SJSA1 (cell line): ENCODE measurements at places on chromosomes 6 and 20.

DNA sequence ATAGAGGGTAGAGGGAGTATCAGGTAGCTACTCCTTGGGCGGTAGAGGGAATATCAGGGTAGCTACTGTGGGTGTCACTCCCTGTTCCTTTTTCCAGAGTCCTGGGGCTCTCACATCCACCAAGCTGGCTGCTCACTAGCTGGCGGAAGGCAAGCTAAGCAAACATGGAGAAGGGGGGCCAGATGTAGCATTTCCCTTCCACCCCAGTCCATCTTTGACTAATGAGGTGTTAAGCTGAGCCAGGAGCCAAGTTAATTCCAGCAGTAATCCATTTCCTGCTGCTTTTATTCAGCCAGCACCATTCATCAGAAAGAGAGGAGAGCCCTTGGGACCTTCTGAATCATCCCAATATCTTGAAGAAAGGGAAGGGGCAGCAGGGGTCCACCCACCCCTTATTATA lies 330.0 kb downstream of the ZFAND3 start:
- DNase-seq = no peak

DNA sequence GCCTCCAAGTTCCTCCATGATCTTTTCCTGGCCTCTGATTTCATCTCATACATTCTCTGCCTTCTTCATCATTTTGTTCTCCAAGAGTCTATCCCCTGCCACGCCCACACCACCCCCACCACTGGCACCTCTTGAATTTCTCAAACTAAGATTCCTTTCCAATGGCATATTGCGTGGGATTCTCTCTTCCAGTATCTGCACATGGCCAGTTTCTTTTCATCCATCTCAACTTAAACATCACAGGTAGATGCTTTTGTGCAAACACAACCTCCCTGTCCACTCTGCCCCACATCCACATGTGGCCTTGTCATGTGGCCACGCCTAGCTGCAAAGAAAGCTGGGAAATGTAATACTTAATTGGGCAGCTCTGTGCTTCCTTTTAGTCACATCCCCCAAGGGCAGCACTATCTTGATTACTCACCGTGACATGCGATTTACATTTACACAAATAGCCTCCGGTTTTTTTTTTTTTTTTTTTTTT lies 33.4 kb upstream of the ZMYND8 start:
- peak; percentile 20 for DNase-seq

DNA sequence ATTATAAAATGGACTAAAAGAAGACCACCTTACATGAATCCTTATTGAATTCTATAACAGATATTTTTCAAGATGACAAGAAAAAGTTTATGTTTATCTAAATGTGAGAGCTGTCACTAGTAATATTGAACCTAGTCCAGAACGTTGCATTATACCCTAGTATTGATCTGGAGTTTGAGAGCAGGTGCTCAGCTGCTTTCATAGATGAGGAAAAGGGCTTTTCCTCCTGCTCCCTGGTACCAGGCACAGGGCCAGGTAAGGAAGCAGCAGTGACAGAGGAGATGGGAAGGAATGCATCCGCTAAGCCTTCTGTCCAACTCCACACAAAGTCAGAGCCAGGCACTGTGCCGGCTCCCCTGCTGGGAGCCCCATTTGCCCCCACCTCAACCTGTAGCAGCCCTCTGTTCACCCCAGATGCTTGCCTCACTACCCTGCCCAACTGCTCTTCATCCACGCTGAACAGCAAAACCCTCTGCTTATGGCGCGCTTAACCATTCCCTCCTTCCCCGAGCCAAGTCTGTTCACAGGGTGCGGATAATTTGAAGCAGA lies 393.1 kb downstream of the FRK start:
- DNase-seq = no peak

- DNase-seq = no peak
Observed at GRCh38 chr6:167290786-167291622, at the start of gene UNC93A. TSS of gene UNC93A (plus strand) at chr6:167291315. CDS start at chr6:167291490, 175 bp downstream.

- no peak for DNase-seq
Observed at GRCh38 chr20:23187751-23188150, 101.6 kb upstream of the CD93 start.

GRCh38 chr20:57525328-57526086 lies 567 bp upstream of the CTCFL start:
- no peak for DNase-seq

GRCh38 chr20:40687384-40688128 lies 1.5 kb downstream of the MAFB start:
- DNase-seq = no peak

GRCh38 chr6:52016915-52017748 lies 70.3 kb downstream of the PKHD1 start:
- no peak for DNase-seq

DNA sequence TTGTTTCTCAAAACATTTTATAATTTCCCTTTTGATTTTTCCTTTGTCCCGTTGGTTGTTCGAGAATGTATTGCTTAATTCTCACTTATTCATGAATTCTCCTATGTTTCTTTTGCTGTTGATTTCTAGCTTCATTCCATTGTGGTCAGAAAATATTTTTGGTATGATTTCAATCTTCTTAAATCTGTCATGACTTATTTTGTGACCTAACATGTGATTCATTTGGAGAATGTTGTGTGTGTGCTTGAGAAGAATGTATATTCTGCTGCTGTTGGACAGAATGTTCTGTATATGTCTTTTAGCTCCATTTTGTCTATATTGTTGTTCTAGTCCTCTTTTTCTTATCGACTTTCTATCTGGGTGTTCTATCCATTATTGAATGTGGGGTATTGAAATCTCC lies 286.2 kb upstream of the RNF217 start:
- DNase-seq = no peak

GRCh38 chr6:81145506-81145905 lies 607.0 kb downstream of the TENT5A start:
- no peak for DNase-seq

DNA sequence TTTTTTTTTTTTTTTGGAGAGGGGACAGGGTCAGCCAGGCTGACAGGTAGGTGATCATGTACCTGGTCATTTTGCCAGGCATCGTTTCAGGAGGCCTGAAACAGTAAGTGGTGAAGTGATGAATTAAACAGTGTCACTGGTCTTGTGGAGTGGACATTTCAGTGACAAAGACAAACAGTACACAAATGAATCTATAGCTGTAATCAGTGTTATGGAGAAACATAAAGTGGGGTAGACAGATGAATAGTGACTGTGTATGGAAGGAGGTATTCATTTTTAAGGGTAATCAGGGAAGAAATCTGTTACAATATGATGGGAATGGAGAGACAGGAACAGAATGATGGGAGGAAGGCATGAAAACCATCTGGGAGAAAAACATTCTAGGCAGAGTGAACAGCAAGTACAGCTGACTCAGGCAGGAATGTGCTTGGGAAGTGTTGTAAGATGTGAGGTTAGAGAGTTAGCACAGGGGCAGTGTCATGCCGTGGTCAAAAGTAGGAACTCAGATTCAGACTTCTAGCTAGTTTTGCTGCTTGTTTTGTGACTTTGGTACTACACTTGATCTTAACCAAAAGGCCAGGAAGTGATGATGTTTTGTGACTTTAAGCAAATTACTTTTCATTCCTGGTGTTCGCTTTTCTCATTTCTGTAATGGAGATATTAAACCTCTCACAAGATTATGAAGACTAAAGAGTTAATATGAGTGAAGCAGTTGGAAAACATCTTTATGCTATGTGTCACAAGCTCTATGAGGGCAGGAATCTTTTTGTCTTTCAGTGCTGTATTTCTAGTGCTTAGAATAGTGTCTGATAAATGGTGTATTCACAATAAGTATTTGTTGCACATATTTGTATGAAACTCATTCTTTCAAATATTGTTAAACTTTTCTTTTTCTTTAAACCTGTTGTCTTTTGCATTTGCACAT lies 43.4 kb downstream of the QKI start:
- DNase-seq = peak; percentile 62

GRCh38 chr20:1392693-1393506 lies at the start of gene FKBP1A:
TSS of gene FKBP1A (minus strand) at chr20:1393054. CDS start at chr20:1392998, 56 bp downstream.
- DNase-seq = peak; percentile 91

GRCh38 chr6:136646377-136646776 lies 96.2 kb upstream of the MAP7 start:
- DNase-seq = no peak

DNA sequence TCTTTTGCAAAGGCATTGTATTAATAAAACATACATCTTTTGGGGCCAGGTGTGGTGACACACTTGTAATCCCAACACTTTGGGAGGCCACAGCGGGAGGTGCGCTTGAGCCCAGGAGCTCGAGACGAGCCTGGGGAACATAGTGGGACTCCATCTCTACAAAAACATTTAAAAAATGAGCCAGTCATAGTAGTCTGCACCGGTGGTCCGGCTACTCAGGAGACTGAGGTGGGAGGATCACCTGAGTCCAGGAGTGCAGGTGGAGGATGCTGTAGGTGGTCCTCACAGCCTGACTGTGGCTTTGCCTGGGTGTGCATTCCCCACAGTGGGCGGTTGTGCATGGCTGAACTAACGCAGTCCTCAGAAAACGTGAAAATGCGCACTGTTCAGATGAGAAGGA lies 162.5 kb downstream of the DLL1 start:
- DNase-seq = peak; percentile 16

- peak; percentile 63 for DNase-seq
Observed at GRCh38 chr6:11009353-11009752, 34.8 kb downstream of the ELOVL2 start.

GRCh38 chr6:3351105-3351676 lies 92.4 kb downstream of the PSMG4 start:
- DNase-seq = no peak

GRCh38 chr6:142863981-142864380 lies 81.0 kb downstream of the HIVEP2 start:
- no peak for DNase-seq

DNA sequence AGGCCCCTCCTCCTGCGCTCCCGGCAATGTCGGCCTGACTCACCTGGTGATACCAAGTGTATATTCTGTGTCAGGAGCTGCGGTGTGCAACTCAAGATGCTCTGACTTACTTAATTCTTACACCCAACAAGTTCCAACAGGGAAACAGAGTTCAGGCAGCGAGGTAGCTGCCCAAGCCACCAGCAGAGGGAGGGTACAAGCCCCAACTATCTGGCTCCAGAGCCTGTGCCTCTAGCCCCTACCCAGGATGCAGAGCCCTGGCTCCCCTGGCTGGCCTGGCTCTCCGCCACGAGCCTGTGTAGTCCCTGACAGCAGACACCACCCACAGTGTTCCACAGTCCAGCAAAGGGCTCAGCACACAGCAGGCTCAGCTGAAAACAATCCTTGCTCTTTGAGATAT lies 34.9 kb downstream of the C20orf203 start:
- DNase-seq = peak; percentile 79

GRCh38 chr6:130674604-130675003 lies 152.6 kb upstream of the SMLR1 start:
- no peak for DNase-seq

- DNase-seq = no peak
Observed at GRCh38 chr6:44663860-44664634, 276.5 kb downstream of the CDC5L start.

DNA sequence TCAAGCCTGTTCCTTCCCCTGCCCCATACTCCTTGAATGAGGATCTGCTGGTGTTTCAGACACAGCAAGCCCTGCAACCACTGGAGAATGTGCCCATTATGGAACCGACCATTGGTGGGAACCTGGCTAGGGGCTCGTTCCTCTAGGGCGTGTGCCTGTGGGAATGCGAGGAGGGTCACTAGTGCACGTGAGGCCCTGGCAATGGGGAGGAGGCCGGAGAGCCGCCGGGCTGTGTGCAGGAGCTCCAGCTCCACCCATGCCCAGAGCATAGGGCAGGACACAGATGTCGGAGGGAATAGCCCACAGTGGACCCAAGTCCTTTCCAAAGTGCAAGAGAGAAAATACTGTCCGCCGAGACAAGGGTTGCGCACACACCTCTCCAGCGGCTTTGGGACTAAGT lies 99.3 kb downstream of the ERMARD start:
- DNase-seq = peak; percentile 16

GRCh38 chr20:50054626-50055511 lies 58.1 kb downstream of the UBE2V1 start:
- DNase-seq = peak; percentile 98

DNA sequence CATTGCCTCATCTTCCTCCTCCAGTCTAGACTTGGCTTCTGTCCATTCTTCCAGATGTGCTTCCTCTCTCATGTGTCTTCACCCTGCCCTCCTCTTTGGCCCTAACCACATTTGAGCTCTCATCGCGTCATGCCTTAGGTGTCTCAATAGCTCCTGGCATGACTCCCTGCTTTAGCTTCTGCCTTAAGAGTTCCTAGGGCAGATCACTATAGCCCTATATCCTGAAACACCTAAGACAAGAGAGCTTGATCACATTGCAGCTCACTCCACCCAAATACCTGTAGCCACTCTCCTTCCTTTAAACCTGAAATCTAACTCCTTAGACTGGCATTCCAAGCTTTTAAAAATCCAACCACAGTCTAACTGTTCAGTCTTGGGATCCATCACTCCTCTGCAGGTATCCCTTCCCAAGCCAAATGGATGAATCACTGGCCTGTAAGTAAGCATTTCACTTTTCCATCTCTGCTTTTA lies 69.0 kb upstream of the STXBP5 start:
- no peak for DNase-seq

- DNase-seq = no peak
Observed at GRCh38 chr6:118485601-118486550, 62.2 kb upstream of the PLN start.

DNA sequence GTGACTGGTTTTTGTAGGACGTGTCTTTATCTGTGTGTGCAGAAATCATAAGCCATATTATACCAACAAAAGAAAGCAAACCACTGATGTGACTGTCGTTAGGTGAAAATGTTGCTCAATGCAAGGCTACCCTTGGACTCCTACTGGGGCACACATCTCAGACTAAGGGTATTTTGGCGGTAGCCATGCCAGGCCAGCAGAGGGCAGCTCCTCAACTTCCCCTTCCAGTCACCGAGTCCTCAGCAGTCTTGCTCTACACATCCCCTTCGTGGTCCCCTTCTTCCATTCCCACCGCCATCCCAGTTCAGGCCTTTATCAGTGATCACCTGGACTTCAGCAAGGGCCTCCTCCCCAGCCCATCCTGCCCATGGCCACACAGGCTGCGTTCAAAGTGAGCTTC lies 113.7 kb upstream of the GGTLC1 start:
- DNase-seq = peak; percentile 48

GRCh38 chr6:126821706-126822105 lies 296.8 kb upstream of the RSPO3 start:
- no peak for DNase-seq

GRCh38 chr6:3522561-3523260 lies 65.9 kb upstream of the SLC22A23 start:
- peak; percentile 75 for DNase-seq

GRCh38 chr6:72406517-72406916 lies 215.3 kb upstream of the KCNQ5 start:
- no peak for DNase-seq

DNA sequence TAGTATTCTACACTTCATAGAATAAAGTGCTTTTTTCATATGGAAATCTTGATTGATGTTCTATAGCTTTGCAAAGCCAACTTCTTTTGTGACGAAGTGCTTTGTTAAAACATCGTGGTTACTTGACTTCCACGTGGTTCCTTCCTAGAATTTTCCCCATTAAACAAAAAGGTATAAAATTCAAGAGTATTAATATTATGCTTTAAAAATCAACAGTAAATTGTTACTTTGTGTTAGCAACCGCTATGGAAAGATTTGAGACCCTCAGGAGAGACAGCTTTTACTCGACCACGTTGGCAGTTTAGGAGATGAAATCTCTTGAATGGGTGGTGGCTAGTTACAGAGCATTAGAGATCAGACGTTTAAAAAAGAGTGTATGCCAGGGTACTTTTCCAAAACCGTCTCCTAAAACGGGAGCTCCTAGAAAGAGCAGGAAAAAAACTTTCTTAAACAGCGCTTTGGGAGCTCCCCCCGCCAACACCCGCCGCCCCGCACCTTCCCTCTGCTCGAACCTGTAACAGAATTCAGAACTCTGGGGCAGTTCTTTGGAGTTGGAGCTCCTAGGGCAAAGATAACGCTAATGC lies 920 bp downstream of the GJA1 start:
- no peak for DNase-seq
